ENCODE measurements at places on chromosomes 1 and 21.

DNA sequence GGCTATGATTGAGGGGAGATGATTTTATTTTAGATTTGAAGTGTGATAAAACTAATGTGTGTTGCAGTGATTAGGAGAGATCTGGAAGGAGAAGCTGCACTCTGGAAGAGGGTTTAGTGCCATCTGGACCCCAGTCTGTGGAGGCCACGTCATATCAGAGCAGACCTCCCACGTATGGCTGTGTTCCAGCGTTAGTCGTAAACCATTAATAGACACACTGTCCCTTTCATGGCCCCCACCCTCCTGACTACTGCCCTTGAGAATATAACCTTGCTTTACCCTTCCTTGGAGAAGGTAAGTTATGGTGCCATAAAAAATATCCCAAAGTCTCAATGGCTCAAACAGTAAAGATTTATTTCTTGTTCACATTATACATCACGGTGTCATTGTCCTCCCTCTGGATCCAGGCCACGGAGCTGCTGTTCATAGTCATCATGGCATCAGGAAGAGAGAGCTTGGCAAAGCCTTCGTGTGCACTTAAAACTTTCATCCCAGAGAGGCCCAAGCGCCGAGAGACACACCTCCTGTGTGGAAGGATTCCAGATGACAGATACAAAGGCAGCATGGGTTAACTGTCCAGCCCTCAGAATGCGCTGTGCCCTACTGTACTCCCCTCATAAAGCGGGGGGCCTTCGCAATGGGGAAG is 33.2 kb downstream of the RHOU start:
- DNase-seq: no peak

DNA sequence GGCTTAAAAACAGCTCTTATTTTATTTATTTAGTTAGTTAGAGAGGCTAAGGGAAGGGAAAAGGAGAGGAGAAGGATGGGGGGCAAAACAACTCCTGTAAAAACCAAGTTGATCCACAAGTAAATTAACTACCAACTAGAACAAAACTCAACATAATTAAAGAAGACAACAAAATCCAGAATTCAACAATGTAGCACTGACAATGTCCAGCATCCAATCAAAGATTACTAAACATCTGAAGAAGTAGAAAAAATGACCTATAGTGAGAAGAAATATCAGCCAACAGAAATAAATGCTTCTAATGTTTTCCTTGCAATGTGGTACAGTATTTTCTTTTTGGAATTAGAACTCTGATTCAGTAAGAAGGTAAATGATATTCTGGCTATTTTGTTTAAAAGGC is 160.1 kb downstream of the CDC7 start:
- no peak for DNase-seq

DNA sequence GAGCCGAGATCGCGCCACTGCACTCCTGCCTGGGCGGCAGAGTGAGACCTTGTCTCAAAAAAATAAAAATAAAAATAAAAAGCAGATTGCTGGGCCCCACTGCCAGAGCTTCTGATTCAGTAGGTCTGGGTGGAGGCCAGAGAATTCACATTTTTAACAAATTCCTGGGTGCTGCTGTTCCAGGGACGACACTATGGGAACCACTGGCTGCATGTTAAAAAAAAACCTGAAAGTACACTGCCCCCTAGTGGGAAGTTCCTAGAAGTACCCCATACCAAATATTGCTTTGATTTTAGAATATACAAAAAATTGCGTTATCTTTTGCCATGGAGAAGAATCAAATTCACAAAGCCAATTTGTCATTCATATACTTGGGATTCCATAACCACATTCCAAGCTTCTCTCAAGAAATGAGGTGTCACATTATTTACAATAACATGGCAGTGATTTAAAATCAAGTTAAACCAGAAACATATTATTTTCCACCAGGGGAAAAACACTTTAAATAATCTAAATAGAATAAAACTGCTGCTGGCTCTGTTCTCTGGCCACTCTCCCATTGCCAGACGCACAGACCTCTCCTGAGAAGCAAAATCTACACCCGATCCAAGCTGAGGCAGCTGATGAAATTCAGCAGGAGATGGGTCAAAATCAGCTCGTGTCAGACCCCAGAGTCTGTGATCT is 27.4 kb downstream of the SYF2 start:
- peak; percentile 22 for DNase-seq

DNA sequence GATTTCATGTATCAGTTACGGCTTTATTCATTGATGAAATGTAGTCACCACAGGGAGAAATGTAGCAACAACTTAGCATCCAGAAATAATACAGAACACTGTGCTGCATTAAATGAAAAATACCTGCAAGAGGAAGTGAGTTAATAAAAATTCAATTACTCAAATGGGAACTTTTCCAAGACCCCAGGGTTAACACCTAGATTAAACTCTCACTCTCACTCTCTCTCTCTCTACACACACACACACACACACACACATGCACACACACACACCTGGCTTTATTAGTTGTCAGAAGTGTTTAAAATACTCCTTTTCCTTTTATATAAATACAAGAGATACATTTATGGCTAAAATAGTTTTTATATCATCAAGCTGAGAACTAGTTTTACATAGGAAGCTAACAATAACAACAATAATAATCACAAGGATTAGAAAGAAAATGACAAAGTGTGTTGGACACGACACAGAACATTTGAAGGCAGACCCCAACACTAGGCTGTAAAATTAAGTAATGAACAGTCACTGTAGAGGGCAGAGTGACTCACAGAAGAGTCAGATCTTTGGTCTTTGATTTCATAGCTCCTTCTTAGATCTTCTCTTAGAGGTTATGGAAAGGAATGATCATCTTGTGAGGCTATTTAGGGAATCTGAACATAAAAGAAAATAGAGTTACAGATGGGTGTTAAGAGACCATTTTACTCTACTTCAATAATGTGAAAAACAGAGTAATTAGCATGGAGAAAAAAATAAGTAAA is 1266.0 kb upstream of the ADGRL2 start:
- peak; percentile 25 for DNase-seq

DNA sequence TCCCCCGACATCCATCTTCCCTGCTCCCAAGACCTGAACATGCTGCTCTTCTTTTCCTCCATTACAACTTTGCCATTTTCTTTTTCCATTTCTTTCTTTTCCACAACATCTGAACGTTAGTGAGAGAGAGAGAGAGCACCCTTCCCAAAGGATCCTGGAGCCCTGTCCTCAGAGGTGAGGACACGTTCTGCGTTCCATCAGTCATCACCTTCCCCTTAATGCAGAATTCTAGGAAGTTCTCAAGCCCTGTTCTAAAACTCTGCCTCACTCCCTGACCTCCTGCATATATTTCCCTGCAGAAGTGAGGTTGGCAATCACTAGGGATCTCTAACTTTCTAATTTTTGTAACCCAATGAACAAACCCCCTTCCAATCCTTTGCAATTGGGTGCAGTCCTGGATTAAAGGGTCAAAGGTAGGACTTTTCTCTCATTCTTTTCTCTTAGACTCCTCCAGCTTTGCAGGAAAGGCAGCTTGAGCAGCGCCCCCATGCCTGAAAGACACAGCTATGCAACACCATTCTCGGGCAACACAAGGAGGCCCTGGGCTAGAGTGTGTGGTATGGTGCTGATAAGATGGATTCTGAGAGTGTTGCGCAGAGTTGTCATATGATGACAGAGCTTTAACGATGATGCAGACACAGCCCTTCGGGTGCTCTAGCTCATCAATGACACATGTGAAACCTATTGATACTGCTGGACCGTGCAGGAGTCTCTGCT is 59.2 kb upstream of the TNR start:
- no peak for DNase-seq

- no peak for DNase-seq
Measured at GRCh38 chr1:2003541-2004131, at the start of gene CFAP74. Gene CFAP74, minus strand, starts transcription at chr1:2003786. Its CDS starts 12,830 bp downstream, at chr1:1990956.

DNA sequence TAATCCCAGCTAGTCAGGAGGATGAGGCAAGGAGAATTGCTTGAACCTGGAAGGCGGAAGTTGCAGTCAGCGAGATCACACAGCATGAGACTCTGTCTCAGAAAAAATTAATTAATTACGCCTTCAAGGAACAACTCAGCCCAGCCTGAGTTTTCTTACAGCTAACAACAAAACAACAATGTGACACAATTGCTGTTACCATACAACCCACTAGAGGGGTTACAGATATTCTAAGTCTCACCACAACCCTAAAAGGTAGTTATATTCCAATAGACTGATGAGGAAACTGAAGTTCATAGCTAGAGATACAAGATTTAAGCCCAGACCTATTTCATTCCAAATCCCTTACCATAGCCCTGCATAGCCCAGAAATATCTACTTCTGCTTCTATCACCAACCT is 2.9 kb upstream of the LRRC8C start:
- DNase-seq: no peak

DNA sequence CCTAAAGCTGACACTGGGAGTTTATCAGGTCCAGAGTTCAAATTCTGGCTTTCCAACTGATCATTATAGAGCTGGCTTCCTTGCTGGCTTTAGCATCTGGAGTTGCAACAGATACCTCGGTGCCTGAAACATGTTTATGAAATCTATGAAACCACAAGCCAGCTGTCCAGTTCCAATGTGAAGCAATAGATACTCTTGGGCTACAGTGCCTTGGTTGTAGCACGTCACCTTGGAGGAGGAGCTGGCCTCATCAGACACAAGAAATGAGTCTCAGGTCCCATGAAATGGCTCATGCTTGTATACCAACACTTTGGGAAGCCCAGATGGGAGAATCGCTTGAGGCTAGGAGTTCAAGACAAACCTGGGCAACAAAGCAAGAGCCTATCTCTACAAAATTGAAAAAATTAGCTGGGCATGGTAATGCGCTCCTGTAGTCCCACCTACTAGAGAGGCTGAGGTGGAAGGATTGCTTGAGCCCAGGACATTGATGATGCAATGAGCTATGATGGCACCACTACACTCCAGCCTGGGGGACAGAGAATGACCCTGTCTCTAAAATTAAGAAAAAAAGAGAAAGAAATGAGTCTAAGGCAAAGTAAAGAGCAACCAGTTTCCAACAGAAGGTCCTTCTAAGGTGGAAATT is 132.5 kb upstream of the ZNF648 start:
- DNase-seq: peak; percentile 84

DNA sequence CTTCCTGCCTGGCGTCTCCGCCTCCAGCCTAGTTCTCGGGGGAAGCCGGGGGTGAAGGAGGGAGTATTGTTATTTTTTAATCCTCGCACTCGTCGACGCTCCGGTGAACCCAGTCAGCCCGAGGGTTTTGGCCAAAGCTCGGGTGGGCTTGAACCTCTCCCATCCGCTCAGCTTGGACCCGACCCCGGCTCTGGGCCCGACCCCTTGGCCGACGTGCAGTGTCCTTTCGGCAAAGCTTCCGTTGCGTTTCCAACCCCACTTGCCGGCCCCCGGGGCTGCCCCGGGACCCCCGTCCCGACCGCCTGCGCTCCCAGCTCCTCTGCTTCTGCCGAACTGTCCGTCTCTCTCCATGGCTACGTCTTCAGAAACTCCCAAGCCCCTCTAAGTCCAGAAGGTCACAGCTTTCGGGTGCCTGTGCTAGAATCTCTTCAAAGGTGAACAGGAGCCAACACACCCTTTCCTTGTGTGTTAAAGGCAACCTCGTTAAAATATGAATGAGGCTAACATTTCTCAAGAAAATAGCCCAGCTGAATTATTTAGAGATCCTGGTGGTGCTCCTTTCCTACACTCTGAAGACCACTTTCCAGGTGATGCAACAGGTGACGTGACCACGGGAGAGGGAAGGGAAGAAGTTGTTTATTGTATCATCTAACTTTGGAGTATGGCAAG is 647 bp downstream of the DESI2 start:
- DNase-seq: no peak

GRCh38 chr1:206510371-206510770 is 3.0 kb downstream of the RASSF5 start:
- DNase-seq: no peak

GRCh38 chr1:241950390-241950789 is 7.2 kb upstream of the BECN2 start:
- peak; percentile 93 for DNase-seq

GRCh38 chr1:48869116-48869893 is 92.6 kb upstream of the BEND5 start:
- no peak for DNase-seq

GRCh38 chr21:32554832-32555638 is 30.3 kb downstream of the TCP10L start:
- no peak for DNase-seq

GRCh38 chr1:119715542-119715941 is 3.8 kb downstream of the PHGDH start:
- DNase-seq: no peak

- no peak for DNase-seq
Measured at GRCh38 chr21:43919871-43920801, 55.1 kb downstream of the AGPAT3 start.

GRCh38 chr1:18882486-18882885 is 19.9 kb downstream of the ALDH4A1 start:
- no peak for DNase-seq

GRCh38 chr1:209774592-209774991 is 9.8 kb downstream of the C1orf74 start:
- no peak for DNase-seq

DNA sequence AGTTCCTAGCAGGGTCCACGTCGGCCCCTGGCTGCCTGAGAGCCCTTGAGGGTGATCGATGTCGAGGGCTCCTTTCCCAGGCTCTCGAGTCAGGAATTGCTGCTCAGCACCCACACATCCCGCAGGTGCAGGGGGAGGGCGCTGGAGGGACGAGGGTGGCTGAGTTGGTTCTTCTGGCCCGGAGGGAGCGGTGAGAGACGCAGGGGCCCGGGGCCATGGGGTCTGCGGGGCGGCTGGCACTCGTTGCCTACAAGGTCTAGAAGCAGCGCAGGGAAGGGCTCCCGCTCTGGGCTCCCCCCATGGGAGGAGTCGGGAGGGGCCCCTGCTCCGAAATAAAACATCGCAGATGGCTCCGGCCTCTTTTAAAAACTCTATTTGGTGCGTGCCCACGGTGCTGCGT is 18.2 kb downstream of the PANK4 start:
- no peak for DNase-seq

GRCh38 chr1:3658231-3658615 is 5.9 kb downstream of the TP73 start:
- no peak for DNase-seq

GRCh38 chr1:226688056-226688748 is 50.9 kb downstream of the ITPKB start:
- no peak for DNase-seq

GRCh38 chr1:66350001-66350547 is 183.9 kb upstream of the SGIP1 start:
- DNase-seq: no peak

DNA sequence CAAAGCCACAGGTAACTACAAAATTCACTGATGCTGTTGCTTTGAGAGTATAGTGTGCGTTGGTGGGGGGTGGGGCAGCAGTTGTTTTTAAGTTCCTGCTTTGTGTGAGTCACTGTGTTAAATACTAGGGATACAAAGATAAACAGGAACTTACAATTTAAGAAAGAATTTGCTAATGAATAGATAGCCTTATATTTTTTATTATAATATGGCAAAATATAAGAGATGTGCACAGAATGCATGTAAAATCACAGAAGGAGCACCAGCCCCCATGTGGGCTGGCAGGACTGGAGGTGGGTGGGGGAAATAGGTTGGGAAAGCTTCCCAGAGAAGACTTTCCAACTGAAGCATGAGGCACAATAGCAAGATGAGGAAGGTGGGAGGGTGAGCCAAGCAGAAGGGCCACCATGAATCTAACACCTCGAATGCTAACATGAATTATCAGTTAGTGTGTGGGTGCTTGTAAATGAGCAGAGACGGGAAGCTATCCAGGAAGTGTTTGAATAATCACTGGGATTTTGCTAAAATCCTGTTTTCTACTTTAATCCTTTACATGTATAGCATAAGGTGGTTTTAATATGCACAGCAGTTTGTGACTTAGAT is 57.0 kb upstream of the RAVER2 start:
- DNase-seq: no peak

GRCh38 chr1:33319949-33320618 is 814 bp downstream of the A3GALT2 start:
- no peak for DNase-seq

All from HS-5 (cell line).